Esophagus muscularis mucosa (tissue), 4 donors: ENCODE measurements at places on chromosomes 11 and 22. TPM values are rescaled to one million over a fixed set of nuclear protein-coding genes. Genes with fewer than 3 reads are reported as not detected.

Gene SLC15A3
- total RNA-seq: 61.0 TPM

Gene KCNJ4
- not detected for total RNA-seq

Gene OR5P2
- total RNA-seq: not detected

Gene XKR3
- not detected for total RNA-seq

Gene SLC35E4
- 4.2 TPM for total RNA-seq

Gene OR2AG2
- not detected for total RNA-seq

Gene SOX10
- 29.5 TPM for total RNA-seq

GRCh38 chr11:100687630-100688395 is 725 bp downstream of the ARHGAP42 start:
- DNase-seq: peak; percentile 93

- no peak for DNase-seq
Observed at GRCh38 chr11:131686836-131687235, 316.4 kb downstream of the NTM start.

DNA sequence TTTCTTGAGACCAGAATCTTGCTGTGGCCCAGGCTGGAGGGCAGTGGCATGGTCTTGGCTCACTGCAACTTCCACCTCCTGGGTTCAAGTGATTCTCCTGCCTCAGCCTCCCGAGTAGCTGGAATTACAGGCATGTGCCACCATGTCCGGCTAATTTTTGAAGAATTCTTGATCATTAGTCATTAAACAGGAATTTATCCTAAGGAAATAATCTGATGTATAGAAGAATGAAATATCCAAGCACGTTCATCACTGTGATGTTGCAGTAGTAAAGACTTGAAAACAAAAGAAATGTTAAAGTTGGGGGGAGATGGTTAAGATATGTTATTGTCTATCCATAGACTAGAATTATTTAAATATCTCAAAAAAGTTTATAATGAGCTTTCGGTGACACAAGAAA is 23.6 kb downstream of the CBL start:
- DNase-seq: no peak

DNA sequence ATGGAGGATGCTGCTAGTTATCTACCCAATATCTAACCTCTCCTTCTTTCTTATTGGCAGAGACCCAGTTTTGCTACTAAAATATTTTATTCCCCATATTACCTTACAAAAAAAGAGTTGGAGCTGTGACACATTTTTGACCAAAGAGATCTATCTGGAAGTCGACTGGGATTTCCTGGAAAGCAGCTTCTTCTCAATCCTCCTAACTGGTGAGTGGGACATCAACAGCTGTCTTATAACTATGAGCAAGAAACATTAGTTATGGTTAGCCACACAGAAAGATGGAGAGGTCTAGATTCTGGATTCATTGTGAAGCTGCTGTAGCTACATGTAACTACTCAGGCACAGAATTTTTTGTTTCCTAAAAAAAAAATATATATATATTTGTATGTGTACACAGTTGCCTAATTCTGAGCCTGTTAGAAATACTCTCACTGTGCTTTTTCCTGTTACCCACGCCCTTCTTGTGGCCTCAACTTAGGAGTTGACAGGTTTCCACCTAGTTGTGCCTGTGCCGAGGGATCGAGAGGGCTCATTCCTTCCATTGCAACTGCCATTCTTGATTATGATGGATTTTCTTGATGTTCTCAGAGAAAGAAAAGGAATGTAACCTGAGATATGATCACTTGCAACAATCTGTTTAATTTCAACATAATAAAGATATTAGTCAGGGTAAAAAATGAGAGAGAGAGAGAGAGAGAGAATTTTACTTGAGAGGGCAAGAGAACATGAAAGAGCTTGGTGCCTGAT is 142.0 kb downstream of the SLC17A6 start:
- no peak for DNase-seq

GRCh38 chr22:26624803-26625202 is 3.0 kb downstream of the CRYBA4 start:
- no peak for DNase-seq

DNA sequence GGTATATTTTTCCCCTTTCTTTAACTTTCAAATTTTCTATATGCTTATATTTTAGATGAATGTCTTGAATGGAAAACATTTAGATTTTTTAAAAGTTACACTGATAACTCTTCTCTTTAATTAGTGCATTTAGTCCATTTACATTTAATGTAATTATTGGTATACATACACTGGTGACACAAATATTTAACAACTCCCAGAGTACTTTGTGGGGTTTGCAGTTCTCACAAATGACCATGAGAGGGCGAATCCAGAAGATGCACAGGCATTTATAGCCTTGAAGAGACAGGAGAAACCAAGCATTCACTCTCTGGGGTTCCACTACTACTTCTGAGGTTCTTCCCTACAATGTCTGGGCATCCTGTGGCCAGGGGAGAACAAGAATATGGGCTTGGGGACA is 125.1 kb downstream of the TIMP3 start:
- no peak for DNase-seq

DNA sequence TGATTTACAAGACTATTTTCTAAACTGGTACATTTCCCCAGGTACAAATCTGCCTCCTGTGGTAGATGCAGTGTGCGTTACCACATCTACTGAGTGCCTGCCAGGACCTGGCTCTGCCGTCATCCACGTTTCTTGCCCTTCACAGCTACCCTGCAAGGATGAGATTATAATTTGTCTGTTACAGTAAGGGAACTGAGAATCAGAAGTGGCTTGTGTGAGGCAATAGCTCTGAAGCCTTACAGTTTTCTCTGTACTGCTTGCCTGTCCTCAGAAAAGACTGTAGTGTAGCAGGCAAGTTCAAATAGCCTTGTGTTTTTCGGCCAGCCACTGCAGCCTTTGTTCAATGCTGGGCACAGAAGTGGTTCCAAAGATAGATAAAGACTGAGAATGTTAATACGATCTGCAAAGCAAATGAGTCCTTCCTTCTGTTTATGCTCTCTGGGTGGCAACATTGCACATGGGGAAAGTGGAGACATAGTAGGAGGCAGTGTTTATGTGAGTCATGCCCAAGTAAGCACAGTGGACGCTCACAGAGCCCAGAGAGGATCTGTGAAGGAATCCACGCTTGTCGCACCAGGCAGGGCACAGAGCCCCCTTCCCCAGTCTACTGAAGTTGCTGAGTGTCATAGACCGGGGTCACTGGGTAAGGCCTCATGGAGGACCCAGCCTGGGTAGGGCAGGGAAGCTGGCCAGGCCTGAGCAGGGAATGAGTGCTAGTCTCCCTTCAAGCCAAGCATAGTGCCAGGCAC is 49.1 kb downstream of the MICAL2 start:
- DNase-seq: no peak

- no peak for DNase-seq
Observed at GRCh38 chr11:106063009-106063408, 14.1 kb downstream of the KBTBD3 start.
